ENCODE measurements at places on chromosomes 7 and 10.
A peak's percentile ranks its signal among the peaks of the same experiment; 100 is the strongest.

- no peaks in the 10 kb centered on the region for H3K4me1 ChIP-seq
- H3K27me3 ChIP-seq, result no peaks in the 10 kb centered on the region
Measured at GRCh38 chr10:82982110-82982608, 1107.2 kb downstream of the NRG3 start.

GRCh38 chr7:16916738-16917137 lies 35.0 kb upstream of the AGR3 start:
- peak overlapping the region; percentile 49 for H3K4me3 ChIP-seq
- DNase-seq, result no peak
- H3K27ac ChIP-seq, result peak overlapping the region; percentile 92

GRCh38 chr7:156777364-156778069 lies 115.5 kb downstream of the LMBR1 start:
- H3K27ac ChIP-seq, result no peak overlapping the region
- H3K4me3 ChIP-seq, result no peak overlapping the region
- 0 out of 2 replicates have a peak, but pooled peaks cover 5% of the 10 kb centered on the region for H3K4me1 ChIP-seq
- no peaks in the 10 kb centered on the region for H3K36me3 ChIP-seq

DNA sequence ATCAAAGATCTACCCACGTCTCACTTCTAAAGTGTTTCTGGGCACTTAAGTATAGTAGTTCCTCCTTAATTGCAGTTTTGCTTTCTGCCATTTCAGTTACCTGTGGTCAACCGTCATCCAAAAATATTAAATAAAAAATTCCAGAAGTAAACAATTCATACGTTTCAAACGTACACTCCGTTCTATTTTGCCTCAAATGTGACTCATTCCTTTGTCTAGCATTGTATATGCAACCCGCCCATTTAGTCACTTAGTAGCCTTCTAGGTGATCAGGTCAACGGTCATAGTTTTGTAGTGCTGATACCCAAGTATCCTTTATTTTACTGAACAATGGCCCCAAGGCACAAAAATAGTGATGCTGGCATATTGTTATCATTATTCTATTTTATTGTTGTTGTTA lies 33.8 kb downstream of the HGF start:
- peak overlapping the region; percentile 50 for H3K27ac ChIP-seq
- H3K36me3 ChIP-seq, result no peaks in the 10 kb centered on the region
- no peak overlapping the region for H3K4me3 ChIP-seq
- peaks cover 12% of the 10 kb centered on the region for H3K4me1 ChIP-seq

GRCh38 chr10:104406715-104407650 lies 53.4 kb downstream of the CFAP58 start:
- H3K4me3 ChIP-seq, result no peak overlapping the region
- no peak overlapping the region for H3K27ac ChIP-seq
- no peaks in the 10 kb centered on the region for H3K4me1 ChIP-seq
- peaks cover 49% of the 10 kb centered on the region for H3K27me3 ChIP-seq
- DNase-seq, result peak; percentile 47

- no peak overlapping the region for H3K4me3 ChIP-seq
- no peaks in the 10 kb centered on the region for H3K27me3 ChIP-seq
- no peaks in the 10 kb centered on the region for H3K4me1 ChIP-seq
Measured at GRCh38 chr7:132562690-132563089, 13.6 kb downstream of the PLXNA4 start.

- H3K27me3 ChIP-seq, result no peaks in the 10 kb centered on the region
- H3K27ac ChIP-seq, result 0 out of 2 replicates have a peak overlapping the region, but pooled peaks have one; percentile 1
- H3K4me3 ChIP-seq, result no peak overlapping the region
Measured at GRCh38 chr10:60433684-60434083, 44.0 kb upstream of the ANK3 start.
